ENCODE measurements at places on chromosomes 4 and X. TPM values are rescaled to one million over a fixed set of nuclear protein-coding genes. Genes with fewer than 3 reads are reported as not detected.

Gene CASP3
- total RNA-seq, result 13.8 TPM

Gene FAM236B
- not detected for total RNA-seq

Gene GRIA2
- 29.2 TPM for total RNA-seq

Gene USP17L5
- total RNA-seq, result not detected

GRCh38 chr4:167117273-167117672, 117.0 kb downstream of the SPOCK3 start:
- DNase-seq, result no peak

DNA sequence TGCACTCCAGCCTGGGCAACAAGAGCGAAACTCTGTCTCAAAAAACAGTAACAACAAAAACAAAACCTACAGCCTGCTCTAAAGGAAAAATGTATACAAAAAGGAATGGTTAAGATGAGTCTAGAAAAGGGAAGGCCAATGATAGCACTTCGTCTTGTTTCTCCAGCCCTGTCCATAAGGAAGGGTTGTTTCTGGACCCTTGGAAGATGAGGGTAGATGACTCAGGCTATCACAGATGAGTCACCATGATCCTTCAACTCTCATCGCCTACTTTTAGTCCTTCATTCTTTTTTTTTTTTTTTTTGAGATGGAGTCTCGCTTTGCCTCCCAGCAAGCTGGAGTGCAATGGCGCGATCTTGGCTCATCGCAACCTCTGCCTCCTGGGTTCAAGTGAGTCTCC, 8.8 kb downstream of the PLA2G12A start:
- DNase-seq, result no peak

DNA sequence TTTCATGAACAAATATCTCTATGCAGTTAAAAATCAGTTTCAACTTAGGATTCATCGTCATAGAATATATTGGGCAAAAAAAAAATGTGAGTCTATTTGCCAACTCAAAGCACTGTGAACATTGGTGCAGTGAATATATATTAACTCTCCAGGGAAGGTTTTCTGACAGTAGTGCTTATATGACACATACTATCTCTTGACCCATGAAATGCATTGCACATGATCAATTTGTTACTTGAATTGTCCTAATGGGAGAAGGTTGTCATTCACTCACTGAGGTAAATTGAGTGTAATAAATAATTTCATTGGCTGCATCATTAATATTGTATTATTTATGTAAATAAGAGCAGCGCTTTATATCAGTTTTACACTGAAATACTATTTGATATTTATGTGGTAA, 2458.5 kb downstream of the ARAP2 start:
- DNase-seq, result no peak

DNA sequence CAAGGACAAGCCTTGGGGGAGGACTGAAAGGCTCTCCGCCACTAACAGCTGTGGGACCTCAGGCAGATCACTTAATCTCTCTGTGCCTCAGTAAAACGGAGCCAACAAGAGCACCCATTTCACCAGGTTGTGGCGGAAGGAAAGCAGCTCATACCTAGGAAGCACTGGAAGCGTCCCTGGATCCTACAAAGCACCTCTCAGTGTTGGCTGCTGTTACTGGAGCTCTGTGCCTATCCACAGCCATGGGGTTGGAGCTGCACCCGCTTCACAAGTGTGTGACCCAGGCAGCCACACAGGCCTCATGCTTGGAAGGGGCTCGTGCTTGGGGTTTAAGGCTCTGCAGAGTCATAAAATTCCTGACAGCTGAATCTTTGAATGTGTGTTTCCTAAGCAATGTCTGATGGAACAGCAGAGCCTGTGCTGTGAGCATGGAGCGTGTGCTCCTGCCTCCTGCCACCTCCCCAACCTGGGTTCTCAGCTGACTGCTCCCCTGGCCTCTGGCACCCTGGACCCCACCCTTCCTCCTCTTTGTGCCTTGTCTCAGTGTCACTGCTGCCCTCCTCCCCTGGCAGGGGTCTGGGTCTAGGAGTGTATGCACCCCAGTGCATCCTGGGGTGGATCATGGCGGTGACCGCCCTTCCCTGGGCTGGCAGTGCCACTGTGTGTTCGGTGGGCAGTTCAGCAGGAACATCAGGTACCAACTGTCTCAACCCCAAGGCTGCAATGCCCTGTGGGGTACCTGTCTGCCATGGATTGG, 14.4 kb upstream of the MAN2B2 start:
- no peak for DNase-seq

- DNase-seq, result no peak
These were observed 102.9 kb upstream of the PGRMC2 start for GRCh38 chr4:128390475-128390996.

DNA sequence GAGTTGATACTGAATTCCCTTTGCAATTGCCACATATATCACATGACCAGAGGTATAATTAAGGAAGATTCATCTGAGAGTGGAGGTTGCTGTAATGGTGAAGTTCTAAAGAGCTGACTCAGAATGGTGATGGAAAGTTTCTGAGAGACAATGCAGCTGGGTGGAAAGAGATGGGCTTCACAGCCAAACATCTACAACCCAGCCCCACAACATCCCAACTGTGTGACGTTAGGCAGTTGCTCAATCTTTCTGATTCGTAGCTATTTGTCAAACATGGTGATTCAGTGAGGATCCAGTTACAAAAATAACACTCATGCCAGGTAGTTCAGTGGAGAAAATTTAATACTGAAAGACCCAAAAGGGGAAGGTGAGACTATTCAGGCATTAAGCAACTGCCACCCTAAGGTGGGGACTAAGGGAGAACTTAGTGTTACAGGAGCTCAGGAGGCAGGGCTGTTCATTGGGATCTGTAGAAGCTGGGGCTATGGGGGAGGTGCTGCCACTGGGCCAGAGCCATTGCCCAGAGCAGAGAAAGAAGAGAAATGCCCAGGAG, 6.9 kb upstream of the AFF1 start:
- peak; percentile 91 for DNase-seq

- DNase-seq, result no peak
These were observed 73.0 kb downstream of the LUZP4 start for GRCh38 chrX:115362334-115363095.

DNA sequence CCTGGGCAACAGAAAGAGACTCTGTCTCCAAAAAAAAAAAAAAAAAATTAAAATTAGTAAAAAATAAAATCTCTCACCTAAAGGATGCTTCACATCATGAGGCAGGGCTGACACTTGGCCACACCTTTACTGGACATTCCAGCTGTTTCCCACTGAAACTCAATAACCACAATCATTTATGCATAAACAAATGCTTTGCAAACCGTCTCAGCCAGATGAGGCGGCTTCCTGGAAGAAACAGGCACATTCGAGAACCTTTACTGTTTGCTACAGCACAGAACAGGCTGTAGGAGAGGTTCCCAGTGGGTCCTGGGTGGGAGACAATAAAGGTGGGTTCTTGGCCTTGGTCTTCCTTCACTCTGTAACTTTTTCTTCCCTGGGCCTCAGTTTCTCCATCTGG, 10.9 kb upstream of the TBC1D14 start:
- no peak for DNase-seq
